ENCODE measurements at places on chromosomes 7 and 10.

GRCh38 chr7:739455-739982, 12.4 kb upstream of the PRKAR1B start:
- DNase-seq = no peak

DNA sequence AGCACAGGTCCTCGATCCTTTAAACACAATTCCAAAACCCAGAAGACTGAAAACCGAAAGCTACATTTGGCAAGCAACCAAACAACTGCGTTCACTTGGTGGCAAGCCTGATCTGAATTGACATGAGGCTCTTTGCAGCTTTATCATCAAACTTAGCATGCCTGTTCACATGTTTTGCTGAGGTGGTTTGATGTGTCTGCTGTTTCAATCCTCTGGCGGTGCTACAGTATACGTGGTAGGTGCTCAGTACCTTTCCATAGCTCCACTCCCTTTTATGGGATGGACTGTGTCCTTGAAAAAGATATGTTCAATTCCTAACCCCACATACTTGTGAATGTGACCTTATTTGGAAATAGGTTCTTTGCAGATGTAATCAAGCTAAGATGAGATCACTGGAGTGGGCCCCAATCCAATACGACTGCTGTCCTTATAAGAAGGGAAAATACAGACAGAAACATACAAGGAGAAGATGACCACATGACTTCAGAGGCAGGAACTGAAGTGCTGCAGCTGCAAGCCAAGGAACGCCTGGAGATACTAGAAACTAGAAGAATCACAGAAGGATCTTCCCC, 33.4 kb downstream of the CCDC6 start:
- DNase-seq = no peak

- DNase-seq = peak; percentile 73
Measured at GRCh38 chr7:128405471-128406313, 4.1 kb downstream of the IMPDH1 start.

GRCh38 chr7:78022165-78022564, 223.6 kb downstream of the PHTF2 start:
- DNase-seq = no peak

DNA sequence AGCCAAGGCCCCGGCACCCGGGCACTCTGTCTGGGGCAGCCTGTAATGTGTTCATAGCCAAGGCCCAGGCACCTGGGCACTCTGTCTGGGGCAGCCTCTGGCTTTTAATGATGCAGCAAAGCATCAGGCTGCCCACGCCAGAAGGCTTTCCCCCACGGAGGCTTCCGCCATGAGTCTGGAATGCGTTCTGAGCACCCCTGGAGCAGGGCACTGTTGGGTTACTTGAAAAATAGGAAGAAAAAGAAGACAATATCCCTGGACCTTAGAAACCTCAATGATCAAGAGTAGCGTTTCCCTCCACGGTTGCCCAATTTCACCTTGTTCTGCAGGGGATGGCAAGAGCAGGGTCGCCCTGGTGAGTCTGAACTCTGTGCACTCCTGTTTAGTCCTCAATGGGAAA, 565.0 kb downstream of the PTPRN2 start:
- no peak for DNase-seq

Data from CD4-positive, alpha-beta T cell treated with Interleukin-21 for 1 hour (primary cell).